ENCODE measurements at places on chromosomes 2 and 18.
A peak's percentile ranks its signal among the peaks of the same experiment; 100 is the strongest.

- no peak for DNase-seq
Observed at GRCh38 chr2:100215371-100215770, 73.0 kb upstream of the AFF3 start.

DNA sequence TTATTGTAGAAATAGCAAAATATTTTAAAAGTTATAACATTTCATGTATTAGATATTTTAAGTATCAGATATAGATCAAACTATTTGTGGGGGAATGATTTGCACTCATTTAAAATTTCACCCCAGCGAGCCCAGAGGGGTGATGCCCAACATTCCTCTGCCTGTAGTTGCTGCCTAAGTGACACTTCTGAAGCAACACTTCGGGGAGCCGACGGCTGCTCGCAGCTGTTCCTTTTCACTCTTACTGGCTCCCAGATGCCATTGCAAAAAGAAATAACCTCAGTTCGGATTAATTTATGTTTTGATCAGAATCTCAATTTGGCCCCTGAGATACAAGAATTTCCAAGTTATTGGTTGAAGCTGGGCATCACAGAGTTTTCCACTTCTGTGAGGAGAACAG lies 603.8 kb downstream of the PLCL1 start:
- no peak for DNase-seq

- no peak for DNase-seq
Observed at GRCh38 chr2:151786483-151786882, 41.7 kb downstream of the ARL5A start.

- DNase-seq: no peak
Observed at GRCh38 chr2:205077159-205077558, 531.9 kb downstream of the PARD3B start.

GRCh38 chr2:232757905-232758304 lies 18.5 kb downstream of the KCNJ13 start:
- peak; percentile 10 for DNase-seq

DNA sequence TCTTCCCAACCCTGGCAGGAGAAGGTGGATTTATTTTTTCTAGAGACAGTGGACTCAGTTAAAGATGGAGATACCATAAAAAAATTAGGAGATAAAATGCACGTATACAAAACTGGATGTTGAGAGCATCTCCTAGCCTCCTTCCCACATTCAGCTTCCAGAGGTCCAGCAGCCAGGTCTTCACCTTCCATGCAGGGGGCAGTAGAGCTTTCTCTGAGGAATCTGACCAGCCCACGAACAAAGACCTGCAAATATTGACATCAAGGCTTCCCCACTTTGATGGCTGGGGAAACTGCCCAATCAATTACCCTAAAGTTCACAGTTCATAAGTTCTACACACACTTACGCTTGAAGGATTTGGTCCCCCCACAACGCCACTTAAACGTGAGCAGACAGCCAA lies 24.5 kb downstream of the AQP4 start:
- no peak for DNase-seq

DNA sequence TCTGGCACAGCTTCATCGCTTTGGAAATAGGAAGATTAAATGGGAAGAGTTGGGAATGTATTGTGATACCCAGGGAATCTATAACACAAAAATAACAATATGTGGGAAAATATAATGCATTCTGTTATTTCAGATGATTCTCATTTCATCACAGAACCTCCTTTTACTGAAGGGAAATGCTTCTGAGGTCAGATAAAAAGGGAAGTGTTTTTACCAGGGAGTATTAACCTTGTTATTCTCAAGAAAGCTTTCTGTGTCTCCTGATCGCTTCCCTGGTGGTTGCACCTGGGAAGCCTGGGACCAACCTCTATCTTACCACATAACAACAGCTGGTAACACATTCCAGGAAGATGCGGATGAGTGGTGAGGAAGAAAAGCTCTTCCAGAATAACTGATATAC lies 47.2 kb downstream of the SCG2 start:
- no peak for DNase-seq

DNA sequence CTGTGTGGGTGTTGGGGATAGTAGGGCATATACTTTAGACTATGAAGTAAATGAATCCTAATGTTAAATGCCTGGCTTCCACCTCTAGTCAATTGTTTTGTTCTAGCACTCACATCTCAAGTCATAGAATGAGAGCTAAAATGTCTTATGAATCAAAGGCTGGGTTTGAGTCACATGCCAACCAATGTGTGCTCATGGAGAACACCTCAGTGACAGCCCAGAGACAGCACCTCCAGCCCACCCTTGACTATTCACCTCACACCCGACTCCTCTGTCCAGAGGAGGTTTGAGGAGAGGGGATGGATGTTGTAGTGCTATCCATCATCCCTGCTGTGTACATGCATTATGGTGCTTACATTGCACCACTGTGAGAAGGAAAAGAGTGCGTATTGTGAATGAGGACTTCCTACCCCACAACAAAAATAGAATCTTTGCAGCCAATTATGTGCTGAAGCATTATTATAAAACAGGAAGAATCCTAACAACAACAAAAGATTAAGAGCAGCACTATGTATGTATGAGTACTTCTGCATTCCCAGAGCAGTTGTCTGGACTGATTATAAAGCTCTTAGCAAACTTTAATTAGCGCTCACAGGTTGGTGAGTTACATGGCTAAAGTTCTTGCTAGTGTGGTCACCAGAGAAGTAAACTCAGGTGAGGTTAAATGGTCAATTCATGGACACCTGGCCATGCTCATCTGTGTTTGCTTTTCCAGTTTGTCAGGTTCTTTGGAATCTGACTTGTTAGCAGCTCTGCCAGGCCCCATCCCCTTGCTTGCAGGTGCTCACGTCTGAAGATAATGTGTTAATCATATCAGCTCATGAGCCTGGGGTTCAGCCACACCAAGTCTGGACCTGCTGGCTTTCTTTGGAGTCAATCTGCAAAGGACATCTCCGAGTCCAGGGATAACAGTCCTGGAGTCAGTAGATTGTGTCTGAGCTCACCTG lies 55.3 kb upstream of the NABP1 start:
- DNase-seq: no peak

DNA sequence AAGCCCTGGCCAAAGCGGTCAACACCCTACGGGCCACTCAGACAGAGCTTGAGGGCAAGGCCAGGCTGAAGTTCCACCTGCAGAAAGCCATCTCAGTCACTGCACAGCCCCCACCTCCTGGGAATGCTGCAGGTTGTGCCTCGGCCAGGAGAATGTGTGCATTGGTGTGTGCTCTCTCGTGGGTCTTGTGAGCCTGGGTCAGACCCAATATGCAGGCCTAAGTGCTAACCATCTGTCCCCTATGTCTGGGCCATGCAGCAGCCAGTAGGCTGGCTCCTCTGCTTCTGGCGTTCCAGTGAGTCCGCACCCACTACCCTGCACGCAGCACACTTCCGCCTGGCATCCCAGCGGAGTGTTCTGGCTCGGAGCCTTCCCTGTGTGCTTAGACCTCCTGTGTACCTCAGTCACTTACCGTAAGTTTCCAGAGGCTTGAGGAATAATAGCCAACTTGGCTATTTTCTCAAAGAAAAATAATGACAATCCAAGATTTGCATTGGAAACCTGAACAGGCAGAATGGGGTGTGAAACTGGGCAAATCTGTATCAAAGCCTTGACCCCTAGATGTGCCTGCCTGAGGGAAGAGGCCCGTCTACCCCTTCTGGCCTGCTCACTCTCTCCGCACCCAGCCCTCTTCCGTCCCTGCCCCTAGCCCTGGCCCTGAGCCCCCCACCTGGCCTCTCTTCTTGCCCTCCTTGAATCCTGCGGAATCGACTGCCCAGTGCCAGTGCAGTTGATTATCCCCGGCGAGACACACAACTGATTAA lies 7.2 kb downstream of the SIX3 start:
- no peak for DNase-seq

- DNase-seq: no peak
Observed at GRCh38 chr2:105090091-105090490, 52.2 kb downstream of the MRPS9 start.

- no peak for DNase-seq
Observed at GRCh38 chr2:62467475-62468321, 38.3 kb downstream of the TMEM17 start.

- DNase-seq: no peak
Observed at GRCh38 chr2:148922062-148922461, 47.0 kb downstream of the KIF5C start.

GRCh38 chr18:58800582-58800981 lies 64.1 kb upstream of the ZNF532 start:
- no peak for DNase-seq

DNA sequence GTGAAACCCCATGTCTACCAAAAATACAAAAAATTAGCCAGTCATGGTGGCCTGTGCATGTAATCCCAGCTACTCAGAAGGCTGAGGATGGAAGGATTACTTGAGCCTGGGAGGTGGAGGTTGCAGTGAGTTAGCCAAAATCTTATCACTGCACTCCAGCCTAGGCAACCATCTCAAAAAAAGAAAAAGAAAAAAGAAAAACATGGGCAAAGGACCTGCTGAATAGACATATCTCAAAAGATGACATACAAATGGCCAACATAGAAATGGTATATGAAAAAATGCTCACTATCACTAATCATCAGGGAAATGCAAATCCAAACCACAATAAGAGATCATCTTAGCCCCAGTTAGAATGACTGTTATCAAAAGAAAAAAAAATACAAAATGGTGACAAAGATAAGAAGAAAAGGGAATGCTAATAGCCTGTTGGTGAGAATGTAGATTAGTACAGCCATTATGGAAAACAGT lies 1.4 kb upstream of the TGOLN2 start:
- peak; percentile 71 for DNase-seq

- DNase-seq: peak; percentile 68
Observed at GRCh38 chr2:213934560-213934959, 476.3 kb upstream of the VWC2L start.

DNA sequence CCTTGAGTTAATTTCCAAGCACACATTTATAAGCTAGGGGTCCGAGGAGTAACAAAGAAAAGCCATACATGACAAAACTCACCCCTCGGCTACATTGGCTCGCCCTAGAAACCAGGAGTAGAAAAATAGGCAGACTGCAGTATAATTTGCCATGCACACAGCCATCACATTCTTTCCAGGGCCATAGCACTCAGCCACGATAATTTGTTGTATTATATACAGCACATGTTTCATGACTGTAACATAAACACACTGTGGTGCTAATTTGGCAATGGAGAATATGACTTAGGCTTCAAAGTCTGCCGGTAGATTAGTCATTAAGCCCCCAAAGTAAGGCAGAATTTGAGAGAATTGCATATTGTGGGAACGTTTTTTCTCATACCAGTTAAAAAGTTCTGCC lies 254.9 kb downstream of the ZNF521 start:
- no peak for DNase-seq

GRCh38 chr2:157180359-157180758 lies 77.1 kb upstream of the GALNT5 start:
- no peak for DNase-seq

DNA sequence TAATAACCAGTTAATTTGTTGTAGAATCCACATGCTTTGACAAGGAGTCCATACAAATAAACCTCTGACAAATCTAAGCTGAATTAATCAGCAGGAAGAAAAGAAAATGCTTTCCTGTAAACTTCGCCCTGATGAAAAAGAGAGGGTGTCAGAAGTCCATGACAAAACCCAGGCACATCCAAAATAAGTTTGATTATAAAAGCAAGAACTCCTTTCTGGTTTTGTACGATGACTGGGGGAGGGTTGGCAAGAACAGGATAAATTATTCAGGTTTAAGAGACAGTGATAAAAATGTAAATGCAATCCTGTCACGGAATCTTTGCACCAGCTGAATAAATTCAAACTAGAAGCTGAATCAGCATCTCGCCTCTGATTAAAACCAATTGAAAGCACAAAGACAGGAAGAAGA lies 469.2 kb upstream of the TNP1 start:
- no peak for DNase-seq

- peak; percentile 16 for DNase-seq
Observed at GRCh38 chr2:65710779-65711295, 278.4 kb upstream of the SPRED2 start.

- DNase-seq: no peak
Observed at GRCh38 chr18:35939138-35939537, 33.3 kb upstream of the RMP24 start.

- no peak for DNase-seq
Observed at GRCh38 chr18:67154979-67155378, 361.5 kb downstream of the DSEL start.

- no peak for DNase-seq
Observed at GRCh38 chr2:134737671-134738070, 18.9 kb upstream of the TMEM163 start.

DNA sequence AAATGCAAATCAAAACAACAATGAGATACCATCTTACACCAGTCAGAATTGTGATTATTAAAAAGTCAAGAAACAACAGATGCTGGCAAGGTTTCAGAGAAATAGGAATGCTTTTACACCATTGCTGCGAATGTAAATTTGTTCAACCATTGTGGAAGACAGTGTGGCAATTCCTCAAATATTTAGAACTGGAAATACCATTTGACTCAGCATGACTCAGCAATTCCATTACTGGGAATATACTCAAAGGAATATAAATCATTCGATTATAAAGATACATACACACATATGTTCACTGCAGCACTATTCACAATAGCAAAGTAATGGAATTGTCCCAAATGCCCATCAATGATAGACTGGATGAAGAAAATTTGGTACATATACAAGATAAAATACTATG lies 516.7 kb downstream of the ERBB4 start:
- no peak for DNase-seq

GRCh38 chr2:105856581-105856980 lies 111.9 kb downstream of the NCK2 start:
- no peak for DNase-seq

DNA sequence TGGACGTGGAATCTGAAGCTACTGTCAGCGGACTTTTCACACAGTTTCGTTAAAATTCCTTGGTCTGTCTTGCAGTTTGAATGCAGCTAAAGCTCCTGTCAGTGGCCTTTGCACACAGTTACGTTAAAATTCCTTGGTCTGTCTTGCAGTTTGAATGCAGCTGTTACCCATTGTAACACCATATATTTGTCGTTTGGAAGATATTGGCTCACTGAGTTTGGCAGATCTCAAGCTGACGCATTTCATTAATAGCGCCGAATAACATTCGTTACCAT lies 1.0 kb downstream of the LIMS1 start:
- no peak for DNase-seq

DNA sequence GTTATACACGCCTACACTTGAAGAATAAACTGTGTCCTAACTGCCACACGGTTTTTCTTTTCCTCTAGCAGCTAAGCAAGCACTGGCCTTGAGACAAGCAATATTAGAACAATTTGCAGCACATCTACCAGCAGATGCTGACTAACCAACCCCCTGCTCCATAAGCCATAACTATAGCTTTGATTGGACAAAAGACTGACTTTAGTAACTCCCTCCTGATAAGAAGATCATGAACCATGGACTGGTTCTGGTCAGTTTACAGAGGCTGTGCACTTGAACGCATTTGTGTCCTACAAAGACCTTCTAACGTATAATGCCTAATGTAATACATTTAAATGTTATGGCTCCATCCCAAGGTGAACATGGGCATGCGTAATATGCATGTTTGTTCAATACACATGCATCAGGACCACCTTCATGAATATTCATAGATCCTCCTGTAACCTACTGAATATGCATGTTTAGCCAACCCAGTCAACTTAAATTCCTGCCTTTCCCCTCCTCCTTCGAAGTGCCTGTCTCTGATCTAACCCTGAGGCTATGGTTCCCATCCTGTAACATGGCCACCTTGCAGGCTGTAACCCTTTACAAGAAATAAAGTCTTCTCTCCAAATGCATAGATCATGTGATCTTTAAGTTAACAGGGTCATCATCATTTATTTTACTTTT lies 26.5 kb downstream of the SLC4A5 start:
- DNase-seq: no peak

GRCh38 chr2:67346718-67347407 lies 50.3 kb upstream of the ETAA1 start:
- DNase-seq: no peak
